ENCODE measurements at places on chromosomes 16 and 17.

DNA sequence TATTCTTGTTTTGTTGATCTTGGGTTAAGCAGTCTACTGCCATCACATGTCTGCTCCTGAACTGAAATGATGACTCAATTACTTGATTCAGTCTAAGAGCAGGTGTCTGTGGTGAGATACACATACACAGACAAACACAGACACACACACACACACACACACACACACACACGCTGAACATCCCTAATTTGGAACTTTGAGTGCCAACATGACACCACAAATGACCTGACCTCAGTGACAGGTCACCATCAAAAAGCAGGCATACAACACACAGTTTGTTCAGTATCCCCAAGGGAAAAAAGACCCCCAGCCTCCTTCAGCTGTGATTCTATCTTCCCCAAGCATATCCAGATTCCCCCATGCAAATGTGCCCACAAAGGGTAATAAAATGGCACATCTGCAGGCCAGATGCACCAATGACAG lies 130.1 kb upstream of the TMEM97 start:
- no peak for DNase-seq

DNA sequence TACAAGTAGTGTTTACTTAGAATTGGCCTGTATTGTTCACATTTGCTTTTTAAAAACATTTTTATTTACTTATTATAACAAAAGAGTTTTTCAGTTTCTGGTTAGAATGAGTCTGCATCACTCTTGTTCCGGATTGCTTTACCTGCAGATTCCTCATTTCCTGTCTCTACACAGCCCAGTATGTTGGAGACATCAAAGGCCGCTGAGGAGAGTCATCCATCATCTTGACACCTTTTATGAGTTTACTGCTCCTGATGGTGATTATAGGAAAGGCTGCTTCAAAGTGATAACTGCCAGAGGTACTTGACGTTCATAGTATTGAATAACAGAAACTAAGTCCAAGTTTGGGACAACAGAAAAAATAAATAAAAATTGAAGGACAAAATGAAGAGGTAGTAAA lies 490.5 kb upstream of the CA10 start:
- DNase-seq = no peak

DNA sequence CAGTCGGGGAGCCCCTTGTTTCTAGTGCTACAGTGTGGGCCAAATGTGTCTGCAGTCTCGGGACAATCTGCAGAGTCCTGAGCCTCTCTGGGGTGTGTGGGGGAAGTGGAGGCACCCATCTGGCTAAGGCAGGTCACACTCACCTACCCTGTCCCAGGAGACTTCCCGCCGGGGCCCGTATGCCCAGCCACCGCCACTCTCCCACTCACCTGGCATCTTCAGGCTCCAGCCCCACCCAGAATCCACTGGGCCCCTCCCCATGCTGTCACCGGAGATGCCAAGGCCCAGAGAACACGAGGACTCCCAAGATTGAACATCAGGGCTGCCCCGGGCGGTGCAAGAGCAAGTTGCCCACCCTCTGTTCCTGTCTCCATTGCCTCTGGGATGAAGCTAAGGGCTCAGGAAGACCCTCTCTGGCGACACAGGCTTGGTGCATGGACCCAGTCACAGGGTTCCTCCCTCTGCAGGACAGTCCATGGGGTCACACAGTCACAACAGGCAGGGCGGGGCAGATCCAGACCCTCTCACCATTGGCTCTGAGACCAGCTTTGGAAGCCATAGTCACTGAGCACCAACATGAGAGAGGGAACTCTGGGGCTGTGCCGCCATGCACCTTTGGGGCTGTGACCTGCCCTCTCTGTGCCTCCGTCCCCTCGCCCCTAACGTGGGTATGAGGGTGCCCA lies 38.1 kb downstream of the SREBF1 start:
- no peak for DNase-seq

GRCh38 chr17:83178533-83179304 lies 99.3 kb downstream of the METRNL start:
- DNase-seq = peak; percentile 20

DNA sequence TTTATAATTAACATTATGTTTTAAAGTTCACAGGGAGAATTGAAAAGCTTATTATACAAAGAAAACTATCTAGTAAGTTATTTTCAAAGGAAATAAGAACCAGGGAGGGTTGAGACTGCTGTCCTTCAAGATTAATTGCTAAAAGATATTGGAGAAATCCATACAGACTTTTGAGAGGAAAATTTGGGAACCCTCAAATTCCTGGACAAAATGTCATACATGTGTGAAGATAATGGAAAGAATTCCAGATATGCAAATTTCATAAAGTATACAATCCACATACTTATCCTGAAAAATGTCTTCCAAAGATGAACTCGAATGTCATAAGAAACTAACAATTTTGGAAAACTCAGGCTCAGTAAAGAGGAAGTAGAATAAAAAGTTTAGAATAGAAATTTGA lies 213.8 kb downstream of the HS3ST3A1 start:
- no peak for DNase-seq

DNA sequence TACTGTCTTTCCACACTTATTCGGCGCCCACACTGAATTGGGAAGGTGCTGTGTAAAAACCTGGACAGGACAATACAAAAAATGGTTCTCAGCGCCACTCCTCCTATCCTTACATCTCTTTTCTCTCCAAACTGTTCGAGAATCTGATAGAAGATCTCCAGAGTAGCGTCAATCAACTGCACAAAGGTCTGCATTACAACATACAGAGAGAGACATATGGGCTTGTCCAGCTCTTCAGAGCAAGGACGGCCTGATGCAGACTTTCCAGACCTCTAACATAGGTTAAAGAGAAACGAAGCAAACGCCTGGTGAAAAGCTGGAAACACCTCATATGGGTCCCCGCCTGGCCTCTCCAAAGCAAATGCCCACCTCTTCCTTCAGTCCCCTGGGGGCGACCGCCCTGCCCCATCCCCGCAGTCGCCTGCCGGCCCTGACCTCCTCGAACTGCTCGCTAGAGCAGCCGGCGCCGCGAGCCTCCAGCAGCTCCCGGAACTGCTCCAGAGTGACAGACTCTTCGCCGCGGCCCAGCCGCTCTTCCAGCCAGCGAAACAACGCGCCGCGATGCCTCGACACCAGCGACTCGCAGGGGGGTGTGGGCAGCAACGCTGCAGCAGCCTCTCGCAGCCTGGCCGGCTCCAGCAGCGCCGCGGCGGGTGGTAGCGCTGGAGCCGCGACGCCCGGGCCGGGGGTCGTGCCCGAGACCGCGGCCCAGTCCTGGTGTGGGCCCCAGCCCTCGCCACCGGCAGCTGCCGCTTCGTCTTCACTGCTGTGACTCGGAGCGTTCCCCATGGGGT lies 526 bp downstream of the ZZEF1 start:
- DNase-seq = peak; percentile 31

DNA sequence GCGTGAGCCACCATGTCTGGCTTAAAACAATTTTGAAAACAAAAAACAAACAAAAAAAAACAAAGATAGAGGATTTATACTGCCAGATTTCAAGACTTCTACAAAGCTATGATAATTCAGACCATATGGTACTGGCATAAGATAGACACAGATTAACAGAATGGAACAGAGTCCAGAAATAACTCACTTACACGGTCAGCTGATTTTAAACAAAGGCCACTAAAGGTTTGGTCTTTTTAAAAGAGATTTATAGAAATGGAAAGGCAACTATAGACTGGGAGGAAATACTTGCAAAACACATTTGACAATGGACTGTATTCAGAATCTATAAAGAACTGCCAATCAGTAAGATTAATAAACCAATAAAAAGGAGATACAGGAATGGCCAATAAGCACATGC lies 48.6 kb upstream of the MNT start:
- DNase-seq = no peak

DNA sequence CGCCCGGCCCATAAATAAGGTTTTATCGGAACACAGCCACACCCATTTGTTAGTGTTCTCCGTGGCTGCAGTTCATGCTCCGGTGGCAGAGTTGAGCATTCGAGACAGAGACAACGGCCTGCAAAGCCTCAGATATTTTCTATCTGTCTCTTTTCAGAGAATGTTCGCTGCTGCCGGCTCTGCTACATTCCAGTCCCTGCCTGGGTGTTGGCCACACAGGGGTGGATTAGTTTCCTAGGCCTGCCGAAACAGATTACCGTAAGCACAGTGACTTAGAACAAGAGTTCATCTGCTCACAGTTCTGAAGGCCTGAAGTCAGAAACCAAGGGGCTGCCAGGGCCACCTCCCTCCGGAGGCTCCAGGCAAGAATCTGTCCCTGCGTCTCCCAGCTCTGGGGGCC lies 19.1 kb upstream of the GSG1L start:
- DNase-seq = no peak

DNA sequence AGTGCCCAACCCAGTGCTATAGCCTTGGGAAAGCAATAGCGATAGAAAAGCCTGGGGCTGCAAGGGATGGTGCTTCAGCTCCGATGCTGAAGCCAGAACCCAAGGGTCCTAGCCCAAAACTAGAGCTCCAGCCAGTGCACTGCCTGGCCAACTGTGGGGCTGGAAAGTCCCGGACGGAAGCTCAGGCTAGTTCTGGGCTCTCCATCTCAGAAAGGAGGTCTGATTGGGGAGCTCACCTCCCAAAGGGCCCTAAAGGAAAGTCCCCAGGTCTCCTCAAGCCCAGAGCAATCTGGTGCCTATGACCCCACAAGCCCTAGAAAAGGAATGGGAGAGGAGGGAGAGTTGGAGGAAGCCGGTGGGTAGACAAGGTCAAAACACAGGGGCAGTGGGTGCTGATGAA lies 2.0 kb upstream of the ABCC3 start:
- no peak for DNase-seq

- DNase-seq = no peak
These were observed 515.3 kb downstream of the GRIN2A start for GRCh38 chr16:9666834-9667480.

GRCh38 chr16:21260870-21261791 lies 17.0 kb downstream of the CRYM start:
- DNase-seq = no peak

DNA sequence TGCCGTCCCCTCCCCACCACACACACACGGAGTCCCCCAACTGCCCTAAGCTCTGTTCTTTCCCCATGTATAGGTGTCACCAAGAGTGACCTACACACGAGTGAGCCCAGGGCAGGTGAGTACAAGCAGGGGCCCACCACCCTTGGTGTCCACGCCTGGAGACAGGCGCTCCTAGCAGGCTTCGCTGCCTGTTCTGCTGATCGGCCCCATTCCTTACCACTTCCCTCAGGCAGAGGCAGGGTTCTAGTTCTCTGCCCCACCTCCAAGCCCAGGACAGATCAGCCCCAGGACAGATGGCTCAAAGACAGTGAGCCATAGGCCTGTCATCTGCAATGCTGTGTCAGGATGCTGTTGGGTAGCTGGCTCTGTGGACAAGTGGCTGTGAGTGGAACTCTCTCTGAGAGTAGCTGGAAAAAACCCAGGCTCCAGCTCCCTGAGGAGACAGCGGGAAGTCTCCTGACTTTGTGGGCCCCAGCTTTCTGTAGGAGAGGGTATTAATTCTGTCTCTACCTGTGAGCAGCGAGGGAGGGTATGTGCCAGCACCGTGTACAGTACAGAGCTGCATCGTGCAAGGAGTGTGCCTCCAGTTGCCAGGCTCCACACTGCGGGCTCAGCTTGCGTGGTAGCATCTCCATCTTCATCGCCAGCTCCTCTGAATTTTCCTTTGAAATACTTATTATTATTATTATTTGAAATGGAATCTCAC lies 897 bp downstream of the TP53I13 start:
- no peak for DNase-seq

DNA sequence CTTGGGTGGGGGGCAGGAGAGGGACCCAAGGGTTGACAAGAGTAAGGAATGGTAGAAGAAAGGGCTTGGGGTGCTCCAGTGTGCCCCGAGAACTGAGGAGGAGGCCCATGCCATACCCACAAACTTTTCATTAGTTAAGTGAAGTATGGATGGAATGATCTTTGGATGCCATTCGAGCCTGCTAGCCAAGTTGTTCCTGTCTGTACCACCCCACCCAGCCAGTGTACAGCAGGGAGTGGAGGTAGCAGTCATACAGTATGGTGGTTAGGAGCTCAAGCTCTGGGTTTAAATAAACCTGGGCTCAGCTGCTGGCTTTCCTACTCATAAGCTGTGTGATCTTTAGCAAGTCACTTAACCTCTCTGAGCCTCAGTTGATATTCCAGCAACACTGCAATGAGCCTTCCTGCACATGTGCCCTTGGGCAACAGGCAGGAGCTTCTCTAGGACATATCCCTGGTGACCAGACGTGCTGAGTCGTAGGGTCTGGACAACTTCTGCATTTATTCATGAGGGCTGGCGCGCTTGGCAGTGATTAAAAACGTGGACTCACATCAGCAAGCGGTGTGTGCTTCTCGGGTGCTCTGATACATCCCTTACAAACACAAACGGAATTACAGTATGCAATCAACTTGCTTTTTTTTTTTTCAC lies 22.9 kb downstream of the ITPRIPL2 start:
- peak; percentile 15 for DNase-seq

DNA sequence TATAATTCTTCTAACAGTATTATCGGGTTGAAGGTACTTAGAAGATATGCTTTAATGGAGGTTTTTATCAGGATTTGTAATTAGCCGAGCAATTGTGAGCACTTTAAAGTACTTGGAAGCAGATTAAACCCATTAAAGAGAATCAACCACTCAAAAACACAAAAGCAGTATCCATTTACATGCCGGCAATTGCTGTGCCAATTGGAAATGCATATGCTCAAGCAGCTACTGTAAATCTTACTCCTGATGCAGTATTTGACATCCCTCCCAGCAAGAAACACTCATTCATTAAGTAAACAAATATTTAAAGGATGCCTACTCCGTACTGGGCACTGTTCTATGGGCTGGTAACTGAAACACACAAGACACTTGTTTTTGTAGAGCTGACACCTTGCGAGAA lies 11.4 kb upstream of the CCL1 start:
- no peak for DNase-seq

DNA sequence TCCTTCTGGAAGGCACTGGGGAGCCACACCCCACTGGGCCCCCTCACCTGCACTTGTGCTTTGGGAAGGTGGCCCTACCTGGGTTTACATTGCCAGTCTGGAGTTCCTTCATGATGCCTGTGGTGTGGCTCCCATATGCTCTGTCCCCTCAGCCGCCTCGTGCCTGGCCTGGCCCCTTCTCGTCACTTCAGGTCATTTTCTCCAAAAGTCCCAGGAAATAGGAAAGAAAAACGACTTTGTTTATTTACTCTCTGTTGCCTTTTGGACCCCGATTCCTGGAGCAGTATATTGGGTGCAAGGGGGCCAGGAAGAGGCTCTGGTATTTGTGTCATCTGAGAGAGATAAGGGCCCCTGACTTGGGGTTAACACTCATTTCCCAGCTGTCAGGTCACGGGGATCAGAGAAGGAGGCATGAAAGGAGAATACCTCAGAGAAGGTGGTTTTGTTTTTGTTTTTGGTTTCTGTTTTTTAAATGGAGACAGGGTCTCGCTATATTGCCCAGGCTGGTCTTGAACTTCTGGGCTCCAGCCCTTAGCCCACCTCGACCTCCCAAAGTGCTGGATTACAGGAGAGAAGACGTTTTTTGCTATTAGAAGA lies 4.7 kb downstream of the SOCS3 start:
- no peak for DNase-seq

DNA sequence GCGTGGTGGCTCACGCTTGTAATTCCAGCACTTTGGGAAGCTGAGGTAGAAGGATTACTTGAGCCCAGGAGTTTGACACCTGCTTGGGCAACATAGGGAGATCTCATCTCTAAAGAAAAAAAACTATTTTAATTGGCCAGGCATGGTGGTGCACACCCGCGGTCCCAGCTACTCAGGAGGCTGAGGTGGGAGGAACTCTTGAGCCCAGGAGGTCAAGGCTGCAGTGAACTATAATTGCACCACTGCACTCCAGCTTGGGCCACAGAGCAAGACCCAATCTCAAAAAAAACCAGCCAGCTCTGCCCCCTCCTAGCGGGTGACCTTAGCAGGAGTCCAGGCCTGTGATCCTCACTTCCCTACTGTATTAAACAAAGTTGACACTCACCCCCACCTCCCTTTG lies 5.9 kb upstream of the HS3ST6 start:
- no peak for DNase-seq

GRCh38 chr16:28042811-28043210 lies 20.7 kb downstream of the GSG1L start:
- DNase-seq = no peak
